LHCN-M2 (cell line): ENCODE measurements at places on chromosomes 16 and 17. TPM values are rescaled to one million over a fixed set of nuclear protein-coding genes. Genes with fewer than 3 reads are reported as not detected.

GRCh38 chr17:40678902-40679522, 14.0 kb upstream of the KRT222 start:
- no peak for DNase-seq

Gene USP6
- total RNA-seq, result under 0.01 TPM in 1 of 2 replicates, not detected in the other

DNA sequence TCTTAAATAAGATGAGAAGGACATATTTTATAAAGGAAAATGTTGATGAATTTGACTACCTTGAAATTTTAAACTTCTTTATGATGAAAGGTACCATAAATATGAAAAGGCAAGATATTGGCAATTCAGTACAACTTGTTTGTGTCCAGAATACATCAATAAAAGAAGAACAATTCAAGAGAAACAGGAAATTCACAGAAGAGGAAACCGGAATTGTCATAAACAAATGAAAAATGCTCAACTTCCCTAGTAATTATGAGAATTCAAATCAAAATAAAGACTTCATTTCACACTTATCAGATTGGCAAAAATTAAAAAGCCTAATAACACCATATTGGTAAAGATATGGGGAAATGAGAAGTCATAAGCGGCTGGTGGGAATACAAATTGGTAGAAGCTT, 54.3 kb downstream of the WSB1 start:
- DNase-seq, result no peak

- no peak for DNase-seq
Observed at GRCh38 chr17:73349138-73349537, 37.3 kb upstream of the CDC42EP4 start.

DNA sequence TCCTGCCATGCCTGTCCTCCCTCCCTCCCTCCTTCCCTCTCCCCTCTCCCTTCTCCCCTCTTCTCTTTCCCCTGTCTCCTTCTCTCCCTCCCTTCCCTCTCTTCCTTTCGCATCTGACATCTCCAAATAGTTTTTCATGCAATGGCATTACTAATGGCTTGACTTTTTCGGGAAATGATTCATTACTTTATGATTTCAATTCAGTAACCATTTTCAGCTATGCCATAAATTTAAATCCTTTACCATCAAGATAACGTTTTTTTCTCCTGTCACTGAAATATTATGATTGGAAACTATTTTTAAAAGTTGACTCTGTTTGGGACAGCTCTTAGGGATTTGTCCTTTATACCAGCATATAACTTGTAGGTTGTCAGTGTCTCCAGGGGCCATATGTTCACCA, 201.0 kb downstream of the WWOX start:
- DNase-seq, result no peak

- DNase-seq, result peak; percentile 32
Observed at GRCh38 chr17:16215002-16215272, 397 bp downstream of the NCOR1 start.
